ENCODE measurements at places on chromosomes 4 and X. TPM values are rescaled to one million over a fixed set of nuclear protein-coding genes. Genes with fewer than 3 reads are reported as not detected.

GRCh38 chr4:120446051-120446567 lies 379.5 kb upstream of the MAD2L1 start:
- no peak overlapping the region for H3K27ac ChIP-seq
- peaks cover 2% of the 10 kb centered on the region for H3K27me3 ChIP-seq
- H3K4me3 ChIP-seq: no peak overlapping the region
- no peak for DNase-seq

Gene EGFL6
- 11.3 TPM for total RNA-seq

- H3K36me3 ChIP-seq: no peaks in the 10 kb centered on the region
- H3K4me3 ChIP-seq: no peak overlapping the region
- no peak for DNase-seq
- H3K27ac ChIP-seq: no peak overlapping the region
- peaks cover 5% of the 10 kb centered on the region for H3K27me3 ChIP-seq
These were observed 5.4 kb upstream of the SLC39A8 start for GRCh38 chr4:102350634-102351033.

- H3K4me1 ChIP-seq: no peaks in the 10 kb centered on the region
- H3K36me3 ChIP-seq: no peaks in the 10 kb centered on the region
- no peak for DNase-seq
- no peak overlapping the region for H3K4me3 ChIP-seq
- no peaks in the 10 kb centered on the region for H3K27me3 ChIP-seq
These were observed 203.8 kb upstream of the HS3ST1 start for GRCh38 chr4:11632483-11632882.

All from mesothelial cell of epicardium (in vitro differentiated cells).